ENCODE measurements at places on chromosomes 3 and 15.

GRCh38 chr3:15486979-15487378 lies 34.5 kb downstream of the COLQ start:
- no peak for DNase-seq

DNA sequence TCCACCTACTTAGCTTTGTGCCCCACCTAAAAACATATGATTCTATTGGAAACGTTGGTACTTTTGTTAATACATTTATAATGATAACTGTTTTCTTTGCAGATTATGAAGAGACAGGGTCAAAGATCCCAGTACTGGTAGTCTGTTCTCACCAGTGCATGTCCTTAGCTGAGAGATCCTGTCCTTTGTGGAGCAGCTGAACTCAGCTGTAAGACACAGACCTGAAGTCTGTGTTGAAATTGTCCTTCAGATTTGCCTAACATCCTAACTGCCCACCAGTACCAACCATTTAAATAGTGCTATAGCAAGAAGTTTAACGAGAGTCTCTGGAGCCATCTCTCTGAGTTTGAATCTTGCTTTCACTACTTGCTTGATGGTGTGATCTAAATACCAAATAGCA lies 398.7 kb downstream of the FEZF2 start:
- no peak for DNase-seq

DNA sequence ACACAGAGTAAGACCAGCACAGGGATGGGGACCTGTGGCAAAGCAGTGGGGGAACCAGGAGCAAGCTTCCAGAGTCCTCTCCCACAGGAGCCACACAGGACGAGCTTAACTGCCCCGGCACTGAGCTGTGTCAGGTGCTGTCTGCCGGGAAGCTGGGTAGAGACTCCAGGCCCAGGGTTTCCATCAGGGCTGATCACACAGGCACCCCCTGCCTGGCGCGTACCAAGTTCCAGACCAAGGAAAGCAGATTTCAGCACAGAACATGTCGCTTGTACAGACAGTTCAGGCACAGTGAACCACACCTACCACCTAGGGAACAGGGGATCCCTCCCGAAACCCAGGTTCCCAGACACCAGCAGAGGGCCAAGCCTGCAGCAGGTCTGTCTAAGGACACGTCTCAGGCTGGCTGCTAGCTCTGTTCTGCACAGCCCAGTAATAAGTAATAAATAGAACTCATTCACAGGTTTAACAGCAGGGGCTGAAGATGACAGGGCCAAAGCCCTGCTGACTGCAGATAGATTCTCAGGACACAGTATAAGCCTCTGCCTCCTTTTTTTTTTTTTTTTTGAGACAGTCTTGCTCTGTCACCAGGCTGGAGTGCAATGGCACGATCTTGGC lies 30.2 kb upstream of the OCA2 start:
- no peak for DNase-seq

GRCh38 chr3:193407112-193407511 lies 28.6 kb upstream of the ATP13A5 start:
- DNase-seq = no peak

GRCh38 chr3:9914559-9915253 lies 2.2 kb upstream of the IL17RC start:
- no peak for DNase-seq

DNA sequence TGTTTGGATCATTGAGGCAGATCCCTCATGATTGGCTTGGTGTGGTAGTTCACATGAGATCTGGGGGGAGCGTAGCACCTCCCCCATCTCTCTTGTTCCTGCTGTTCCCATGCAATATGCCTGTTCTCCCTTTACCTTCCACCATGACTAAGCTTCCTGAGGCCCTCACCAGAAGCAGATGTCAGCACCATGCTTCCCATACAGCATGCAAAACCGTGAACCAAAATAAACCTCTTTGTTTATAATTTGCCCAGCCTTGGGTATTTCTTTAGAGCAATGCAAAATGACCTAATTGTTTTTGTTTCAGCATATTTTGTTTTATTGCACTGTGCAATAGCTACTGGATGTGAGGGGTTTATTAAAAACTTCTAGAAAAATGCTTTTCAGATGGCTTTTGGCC lies 56.6 kb upstream of the CHST2 start:
- DNase-seq = no peak

GRCh38 chr15:65841121-65841930 lies 28.0 kb upstream of the RAB11A start:
- DNase-seq = no peak

DNA sequence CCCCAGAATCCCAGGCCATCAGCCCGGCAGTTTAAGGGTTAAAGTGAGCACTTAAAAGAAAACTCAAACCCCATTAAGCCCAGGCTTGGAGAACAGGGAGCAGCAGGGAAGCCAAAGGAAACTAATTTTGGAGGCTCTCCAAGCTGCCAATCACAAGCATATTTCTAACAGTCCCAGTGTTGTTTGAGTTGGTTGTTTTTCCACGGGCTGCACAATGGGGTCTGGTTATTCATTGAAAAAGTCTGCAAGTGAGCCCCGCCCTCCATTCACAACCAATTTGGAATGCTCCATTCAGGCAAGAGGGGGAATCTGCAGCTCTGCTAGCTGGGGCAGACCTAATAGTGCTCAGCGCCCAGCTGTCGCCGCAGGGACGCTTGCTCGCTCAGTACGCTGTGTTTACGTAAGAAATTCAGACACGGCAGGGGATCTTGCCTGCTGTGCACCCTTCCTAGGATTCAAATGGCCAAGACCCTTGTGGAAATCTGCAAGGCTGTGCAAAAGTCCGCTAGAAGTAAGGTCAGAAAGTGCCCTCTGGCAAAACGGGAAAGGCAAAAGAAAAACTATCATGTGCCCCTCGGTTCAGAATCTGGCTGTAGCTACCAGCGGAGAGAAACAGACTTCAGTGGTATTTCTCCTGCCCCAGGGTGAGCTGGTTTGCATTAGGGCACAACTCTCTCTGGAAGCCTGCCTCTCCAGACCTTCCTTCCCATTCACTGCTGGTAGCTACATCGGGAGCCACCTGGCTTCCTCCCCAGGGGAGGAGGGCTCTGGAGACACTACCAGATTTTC lies 11.0 kb downstream of the ETV5 start:
- no peak for DNase-seq

GRCh38 chr3:12503126-12503957 lies 19.1 kb downstream of the TSEN2 start:
- no peak for DNase-seq

DNA sequence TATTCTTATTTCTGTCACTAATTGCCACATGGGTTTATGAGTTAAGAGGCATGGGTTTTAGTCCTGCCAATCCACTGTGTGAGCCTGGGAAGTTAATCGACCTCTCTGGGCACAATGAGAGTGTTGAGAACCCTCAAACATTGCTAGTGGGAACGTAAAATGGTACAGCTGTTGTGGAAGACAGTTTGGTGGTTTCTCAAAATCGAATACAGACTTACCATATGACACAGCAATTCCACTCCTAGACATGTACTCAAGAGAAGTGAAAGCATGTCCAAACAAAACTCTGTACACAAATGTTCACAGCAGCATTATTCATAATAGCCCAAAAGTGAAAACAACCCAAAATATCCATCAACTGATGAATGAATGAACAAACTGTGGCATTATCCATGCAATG lies 5.7 kb upstream of the GNB5 start:
- no peak for DNase-seq

DNA sequence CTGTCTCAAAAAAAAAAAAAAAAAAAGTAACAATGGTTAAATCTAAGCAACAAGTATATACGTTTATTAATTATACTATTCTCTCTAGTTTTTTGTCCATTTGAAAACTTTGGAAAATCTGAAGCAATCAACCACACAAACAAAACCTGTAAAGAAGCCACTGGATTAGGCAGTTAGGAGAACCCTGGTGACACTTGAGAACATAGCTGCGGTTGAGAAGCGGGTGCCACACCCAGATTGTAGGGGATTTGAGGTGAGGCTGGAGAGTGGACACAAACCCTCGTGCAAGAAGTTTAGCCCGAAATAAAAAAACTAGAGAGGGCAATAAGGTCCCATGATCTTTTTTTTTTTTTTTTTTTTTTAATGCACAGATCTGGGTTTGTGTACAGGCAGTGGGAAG lies 25.9 kb upstream of the ZBTB38 start:
- no peak for DNase-seq

GRCh38 chr3:54307566-54308180 lies 185.3 kb downstream of the CACNA2D3 start:
- DNase-seq = no peak

DNA sequence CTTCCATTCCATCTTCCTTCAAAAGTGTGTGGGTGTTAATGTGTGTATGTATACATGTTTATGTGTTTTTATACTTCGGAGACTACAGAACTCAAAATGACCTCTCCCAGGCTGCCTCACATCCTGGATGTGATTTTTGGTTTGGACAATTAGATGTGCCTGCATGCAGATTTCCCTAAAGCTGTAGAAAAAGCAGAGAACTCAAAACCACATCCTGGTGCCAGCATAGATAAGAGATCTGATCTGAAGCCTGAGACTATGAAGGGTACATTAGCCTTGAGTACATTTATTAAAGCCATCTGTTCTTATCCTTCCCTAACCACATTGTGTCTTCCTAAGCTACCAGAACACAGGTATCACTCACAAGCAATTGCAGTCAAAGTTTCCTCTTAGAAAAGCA lies 319.4 kb upstream of the RASGRP1 start:
- DNase-seq = no peak

DNA sequence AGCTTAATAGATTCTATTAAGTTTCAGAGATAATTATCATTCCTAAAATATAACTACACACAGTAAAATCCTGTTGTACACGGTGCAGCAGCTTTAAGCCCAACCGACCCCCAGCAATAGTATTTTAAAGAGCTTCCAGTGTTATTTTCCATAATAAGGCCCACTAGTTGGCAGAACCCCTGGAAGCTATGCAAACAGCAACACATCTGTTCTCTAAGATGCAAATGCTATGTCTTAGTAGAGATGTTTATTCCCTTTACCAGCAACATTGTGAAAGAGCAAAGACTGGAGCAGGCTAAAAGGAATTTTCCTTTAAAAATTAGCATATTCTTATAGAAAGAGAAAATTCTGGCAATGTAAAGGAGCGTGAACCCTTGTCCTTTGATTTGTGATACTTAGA lies 819.7 kb upstream of the ALCAM start:
- DNase-seq = no peak

DNA sequence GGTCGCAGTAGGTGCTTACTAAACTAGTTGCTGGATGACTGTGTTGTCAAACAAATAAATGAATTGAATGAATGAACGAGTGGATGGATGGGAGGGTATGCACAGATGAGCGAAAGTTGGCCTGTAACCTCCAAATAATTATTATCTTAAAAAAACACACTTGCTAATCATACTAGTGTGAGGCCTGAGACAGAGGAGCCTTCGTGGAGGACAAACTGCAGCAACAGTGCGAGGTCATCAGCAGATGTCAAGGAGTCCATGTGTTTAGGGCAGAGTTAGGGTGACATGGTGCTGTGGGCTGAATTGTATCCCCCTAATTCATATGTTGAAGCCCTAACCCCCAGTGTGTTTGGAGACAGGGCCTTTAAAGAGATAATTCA lies 24.4 kb downstream of the CORO2B start:
- no peak for DNase-seq

DNA sequence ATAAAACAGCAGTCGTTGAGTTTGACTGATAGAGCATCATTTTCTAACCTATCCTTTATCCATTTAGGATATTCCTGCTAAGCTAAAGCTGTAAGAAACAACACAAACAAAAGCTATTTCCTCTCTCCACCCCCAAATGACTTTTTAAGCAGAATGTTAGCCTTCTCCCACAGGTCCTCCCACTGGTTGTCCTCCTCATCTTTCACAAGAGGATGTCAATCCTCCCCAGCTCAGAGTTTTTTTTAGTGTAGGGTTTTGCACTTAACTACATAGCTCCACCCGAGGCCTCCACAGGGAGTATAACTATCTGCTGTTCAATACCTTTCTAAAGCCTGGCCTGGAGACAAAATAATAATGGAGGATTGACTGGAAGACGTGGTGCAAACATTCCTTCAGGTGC lies 7.8 kb downstream of the SETMAR start:
- no peak for DNase-seq

DNA sequence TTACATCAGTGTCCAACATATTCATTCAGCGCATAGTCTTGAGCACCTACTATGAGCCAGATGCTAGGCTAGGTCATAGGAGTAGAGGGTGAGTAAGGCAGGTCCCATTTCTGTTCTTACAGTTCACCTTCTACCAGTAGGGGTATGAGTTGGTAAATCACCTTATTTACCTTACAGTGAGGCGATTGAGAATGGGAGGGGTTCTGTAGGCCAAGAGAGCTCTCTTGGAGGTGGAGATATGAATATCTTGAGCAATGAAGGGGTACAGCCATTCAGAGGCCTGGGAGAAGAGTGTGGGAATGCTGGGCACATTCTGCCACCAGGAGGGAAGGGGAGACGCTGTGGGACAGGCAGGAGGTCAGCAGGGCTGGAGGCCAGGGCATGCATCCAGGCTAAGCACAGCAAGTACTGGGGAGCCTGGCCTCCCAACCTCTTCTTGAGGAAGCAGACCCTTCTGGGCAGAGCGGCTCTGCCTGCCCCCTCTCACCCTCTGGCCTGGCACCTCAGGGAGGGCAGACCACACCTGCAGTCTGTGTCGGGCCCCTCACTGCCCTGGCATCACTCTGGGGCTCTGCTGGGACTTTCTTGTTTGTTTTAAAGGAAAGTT lies 123.4 kb downstream of the EEFSEC start:
- DNase-seq = no peak

- peak; percentile 83 for DNase-seq
Observed at GRCh38 chr3:13657660-13658435, 108.9 kb downstream of the FBLN2 start.

DNA sequence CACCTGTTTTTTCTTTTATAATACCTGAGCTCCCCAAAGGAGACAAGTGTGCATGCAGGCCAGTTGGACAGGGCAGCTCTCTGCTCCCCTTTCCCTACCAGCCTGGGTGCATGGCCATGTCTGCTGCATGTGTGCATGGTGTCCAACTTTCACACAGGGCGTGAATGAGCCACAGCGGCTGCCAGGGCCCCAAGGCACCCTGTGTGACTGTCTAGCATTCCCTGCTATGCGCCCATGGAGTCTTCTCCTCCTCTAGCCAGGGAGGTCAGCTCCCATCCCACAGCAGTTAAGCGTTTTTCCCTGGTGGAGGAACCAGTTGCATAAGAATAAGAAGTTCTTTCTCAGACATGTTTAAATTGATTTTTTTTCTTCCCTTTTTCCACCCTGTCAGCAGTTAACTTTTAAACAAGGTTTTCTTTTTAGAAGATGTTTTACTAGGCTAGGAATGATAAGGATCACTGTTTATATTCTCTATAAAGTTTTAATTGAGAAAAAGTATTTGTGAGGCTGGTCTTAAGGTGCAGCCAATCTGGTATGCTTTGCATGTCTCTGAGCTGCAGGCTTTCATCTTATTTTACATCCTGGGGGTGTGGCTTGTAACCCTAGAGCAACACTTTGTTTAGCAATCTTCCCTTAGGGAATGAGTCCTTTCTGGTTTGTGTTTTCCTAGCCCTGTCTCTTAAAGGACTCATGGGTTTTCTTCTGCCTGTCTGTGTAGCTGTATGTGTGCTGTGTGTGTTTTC lies 20.5 kb upstream of the OR5H1 start:
- DNase-seq = no peak

GRCh38 chr3:195255176-195255500 lies 15.8 kb downstream of the XXYLT1 start:
- no peak for DNase-seq

All from GM10248 (cell line).